Stimulated activated CD8-positive, alpha-beta memory T cell treated with anti-CD3 and anti-CD28 coated beads, Interleukin-15, amount 100 ng/mL, for 4 hours (primary cell): ENCODE measurements at places on chromosomes 1 and 21.

GRCh38 chr1:243598433-243598832 lies 251.6 kb downstream of the AKT3 start:
- DNase-seq, result peak; percentile 23

GRCh38 chr1:221458447-221459156 lies 283.3 kb downstream of the DUSP10 start:
- DNase-seq, result no peak

- DNase-seq, result no peak
Measured at GRCh38 chr1:53324728-53325297, 3.1 kb downstream of the LRP8 start.

GRCh38 chr1:15288173-15288926 lies 41.3 kb downstream of the FHAD1 start:
- no peak for DNase-seq

DNA sequence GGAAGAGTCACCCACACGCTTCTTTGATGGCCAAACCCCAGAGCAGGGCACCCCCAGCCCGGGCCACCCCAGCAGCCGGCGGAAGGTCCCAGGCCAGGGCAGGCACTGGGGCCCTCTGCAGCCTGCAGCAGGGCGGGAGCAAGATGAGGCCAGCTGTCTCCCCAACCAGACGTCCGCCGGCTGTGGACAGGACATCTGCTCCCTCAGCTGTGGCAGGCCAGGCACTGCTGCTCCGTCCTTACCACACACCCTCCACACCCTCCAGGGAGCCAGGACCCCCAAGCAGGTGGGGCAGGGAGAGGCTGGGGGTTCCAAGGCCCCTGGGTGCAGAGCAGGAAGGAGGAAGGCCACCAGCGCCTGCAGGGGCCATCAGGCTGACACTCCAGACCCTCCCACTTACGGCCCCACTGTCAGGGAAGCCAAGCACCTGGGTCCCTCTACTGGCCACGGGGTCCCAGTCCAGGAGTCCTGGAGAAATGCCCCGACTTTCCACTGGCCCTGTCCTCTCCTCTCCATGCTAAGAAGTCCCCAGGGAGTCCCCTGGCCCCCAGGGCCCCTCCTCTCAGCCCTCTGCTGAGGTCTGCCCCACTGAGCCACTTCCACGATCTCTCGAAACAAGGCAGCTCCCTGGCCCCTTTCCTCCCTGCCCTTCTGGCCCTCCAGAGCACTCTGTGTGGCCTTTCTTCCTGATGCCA lies 5.6 kb downstream of the WNT9A start:
- DNase-seq, result no peak

DNA sequence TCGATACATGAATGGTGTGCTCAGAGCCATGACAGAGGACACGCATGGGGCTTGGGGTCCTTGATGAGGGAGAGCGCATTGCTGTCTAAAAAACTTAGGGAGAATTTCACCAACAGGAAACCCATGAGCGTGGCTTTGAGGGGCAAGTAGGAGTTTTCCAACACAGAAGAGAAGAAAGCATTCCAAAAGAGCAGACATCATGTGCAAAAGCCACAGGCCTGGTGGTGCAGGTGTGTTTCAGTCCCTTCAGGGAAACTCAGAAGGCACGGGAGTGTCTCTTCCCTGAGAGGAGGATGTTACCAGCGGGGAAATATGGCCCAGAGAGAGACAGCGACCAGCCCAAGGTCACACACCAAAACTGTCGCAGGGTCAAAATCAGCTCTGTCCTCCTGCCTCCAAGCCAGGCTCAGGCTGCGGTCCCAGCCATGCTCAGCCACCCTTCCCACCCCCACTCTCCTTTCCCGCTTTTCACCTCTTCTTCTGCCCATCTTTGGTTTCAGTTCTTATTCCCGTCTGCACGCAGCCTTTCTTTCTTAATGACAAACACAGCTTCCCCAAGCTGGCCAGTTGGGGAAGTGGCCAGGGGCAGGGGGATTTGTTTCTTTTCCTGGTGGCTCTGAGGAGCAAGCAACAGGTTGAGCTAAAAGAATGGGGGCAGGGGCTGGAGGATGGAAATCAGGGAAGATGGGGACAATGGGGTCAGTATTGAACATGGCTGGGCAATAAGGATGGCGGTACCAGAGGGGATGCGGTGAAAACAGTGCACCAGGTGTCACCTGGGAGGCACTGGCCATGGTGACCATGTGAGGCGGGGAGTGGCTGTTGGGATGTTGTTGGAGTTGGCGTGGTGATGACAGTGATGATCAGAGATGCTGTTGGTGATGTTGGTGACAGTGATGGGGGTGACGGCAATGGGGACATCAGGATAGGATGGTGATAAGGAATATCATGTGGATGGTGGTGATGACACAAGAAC lies 10.3 kb downstream of the LAPTM5 start:
- DNase-seq, result no peak

- no peak for DNase-seq
Measured at GRCh38 chr21:17495680-17496079, 17.2 kb upstream of the CXADR start.

DNA sequence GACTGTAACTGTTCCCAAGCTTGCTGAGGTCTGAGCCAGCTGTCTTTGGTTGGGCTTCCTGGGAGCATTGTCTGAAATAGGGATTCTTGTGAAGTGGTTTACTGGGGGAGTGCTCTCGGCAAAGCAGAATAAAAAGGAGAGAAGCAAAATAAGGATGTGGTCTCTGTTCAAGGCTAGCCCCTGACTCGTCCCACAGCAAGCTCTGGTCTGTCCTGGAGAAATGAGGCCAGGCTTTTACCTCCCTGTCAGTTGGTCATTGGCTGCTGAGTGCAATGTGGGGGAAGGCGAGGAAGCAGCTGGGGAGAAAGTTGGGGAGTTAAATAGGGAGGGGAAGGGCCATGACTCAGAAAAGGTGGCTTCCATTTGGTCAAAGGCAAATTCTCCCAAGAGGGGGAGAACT lies 303.9 kb upstream of the DUSP10 start:
- no peak for DNase-seq

- DNase-seq, result no peak
Measured at GRCh38 chr1:168368131-168368530, 87.5 kb downstream of the TBX19 start.

- no peak for DNase-seq
Measured at GRCh38 chr1:204150702-204151551, 917 bp downstream of the ETNK2 start.

GRCh38 chr1:107952989-107953388 lies 12.0 kb downstream of the VAV3 start:
- DNase-seq, result no peak

- no peak for DNase-seq
Measured at GRCh38 chr1:184225283-184226099, 161.3 kb upstream of the C1orf21 start.

DNA sequence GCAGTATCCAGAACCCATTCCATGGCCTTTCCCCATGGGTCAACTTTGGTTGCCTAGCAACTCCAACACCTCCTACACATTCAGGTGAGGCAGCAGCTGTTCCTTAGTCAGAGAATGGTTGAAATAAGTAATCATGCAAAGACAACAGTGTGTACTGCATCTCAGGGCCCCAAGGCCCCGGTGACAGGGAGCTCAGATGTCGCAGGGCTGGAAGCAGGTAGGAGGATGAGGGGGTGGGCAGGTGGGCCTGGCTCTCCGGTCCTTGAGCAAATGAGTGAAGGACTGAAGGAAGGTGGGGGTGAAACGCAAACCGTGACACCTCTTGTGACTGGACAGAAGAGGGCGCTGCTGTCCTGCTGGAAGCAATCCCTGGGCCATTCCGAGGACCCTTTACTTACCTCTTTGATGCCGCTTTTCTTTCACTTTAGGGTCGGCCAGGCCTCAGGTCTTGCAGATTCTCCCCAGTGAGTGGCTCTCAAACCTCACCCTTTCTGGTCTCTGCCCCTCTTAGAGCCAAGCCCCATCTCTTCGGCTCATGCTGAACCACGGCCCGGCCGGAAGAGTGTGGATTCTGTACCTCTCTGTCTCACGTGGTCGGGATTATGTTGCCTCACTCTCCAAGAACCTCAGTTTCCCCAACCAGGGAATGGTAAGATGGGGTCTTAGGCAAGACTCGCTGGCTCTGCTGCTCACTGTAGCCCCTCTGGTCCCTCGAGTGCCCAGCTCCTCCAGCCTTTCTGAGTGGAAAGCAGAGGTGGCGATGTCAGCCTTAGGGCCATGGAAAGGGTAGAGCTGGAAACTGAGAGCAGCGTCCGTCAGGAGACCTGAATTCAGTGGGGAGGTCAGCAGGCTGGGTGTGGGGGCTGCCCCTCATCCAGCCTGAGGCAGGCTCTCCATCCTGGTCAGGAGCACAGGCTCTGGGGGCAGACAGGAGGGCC lies 5.6 kb upstream of the KCNA10 start:
- no peak for DNase-seq

- DNase-seq, result no peak
Measured at GRCh38 chr1:2074944-2075740, 24.9 kb downstream of the PRKCZ start.

GRCh38 chr1:222090103-222090502 lies 348.2 kb upstream of the DUSP10 start:
- DNase-seq, result no peak

DNA sequence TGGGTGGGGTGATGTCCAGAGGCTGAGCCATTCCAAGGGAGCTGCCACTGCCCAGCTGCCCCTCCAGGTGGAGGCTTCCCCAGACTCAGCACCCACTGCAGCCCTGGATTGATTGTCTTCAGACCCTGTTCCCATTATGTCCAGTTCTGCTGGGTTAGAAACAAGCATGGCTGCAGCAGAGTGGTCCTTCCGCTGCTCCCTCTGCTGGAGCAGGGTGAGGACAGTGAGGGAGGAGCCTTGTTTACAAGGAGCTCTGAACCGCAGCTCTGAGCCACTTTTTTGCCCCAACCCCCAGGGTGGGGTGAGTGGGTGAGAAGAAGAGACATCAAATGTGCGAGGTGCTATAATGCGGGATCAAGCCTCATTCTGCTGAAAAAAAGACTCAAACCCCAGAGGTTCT lies 2.3 kb downstream of the TNNT2 start:
- no peak for DNase-seq
